Hindlimb muscle (tissue), 1 donor: ENCODE measurements at places on chromosomes 7 and 10. TPM values are rescaled to one million over a fixed set of nuclear protein-coding genes. Genes with fewer than 3 reads are reported as not detected.

GRCh38 chr10:44153918-44154670 lies 230.8 kb downstream of the CXCL12 start:
- DNase-seq = no peak

GRCh38 chr10:33365301-33365700 lies 30.8 kb upstream of the NRP1 start:
- DNase-seq = no peak

- DNase-seq = no peak
Observed at GRCh38 chr7:41869997-41870396, 167.1 kb upstream of the INHBA start.

- no peak for DNase-seq
Observed at GRCh38 chr10:71389768-71390460, 6.8 kb upstream of the CDH23 start.

DNA sequence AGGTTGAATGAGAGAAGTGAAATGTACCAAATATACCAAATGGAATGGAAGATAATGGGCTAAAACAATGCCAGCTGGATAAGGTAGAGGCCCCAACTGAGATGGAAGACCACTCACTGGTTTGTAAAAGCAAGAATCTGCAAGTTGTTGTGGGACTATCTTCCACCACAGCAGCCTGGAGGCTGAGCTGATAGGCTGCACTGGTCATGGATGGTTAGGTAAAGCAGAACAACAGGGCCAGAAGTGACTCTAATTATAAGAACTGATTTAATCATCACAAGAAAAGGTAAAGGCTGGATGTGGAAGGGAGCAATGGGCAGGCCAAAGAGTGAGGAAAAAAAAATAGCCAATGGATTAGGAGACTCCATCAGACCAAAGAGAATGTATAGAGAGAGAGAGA lies 11.8 kb downstream of the TFEC start:
- no peak for DNase-seq

TECTB gene
- polyA plus RNA-seq = not detected

DNA sequence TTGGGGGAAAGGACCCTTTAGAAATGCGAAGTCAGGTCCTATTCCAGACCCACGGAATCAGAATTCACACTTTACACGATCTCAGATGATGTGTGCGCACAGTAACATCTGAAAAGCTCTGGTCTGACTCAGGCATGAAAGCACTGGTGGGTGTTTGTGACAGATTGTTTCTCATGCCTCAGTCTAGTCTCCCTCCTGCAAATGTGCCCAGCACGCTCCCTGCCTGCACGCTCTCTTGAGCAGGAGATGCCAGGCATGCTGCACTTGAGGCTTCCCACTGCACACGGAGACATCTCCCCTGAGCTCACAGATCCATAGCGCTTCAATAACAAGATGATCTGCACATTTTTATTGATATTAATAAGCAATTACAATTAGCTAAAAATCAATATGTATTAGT lies 23.6 kb upstream of the ZNF37A start:
- DNase-seq = no peak
